ENCODE measurements at places on chromosomes 12 and 14. TPM values are rescaled to one million over a fixed set of nuclear protein-coding genes. Genes with fewer than 3 reads are reported as not detected.

- no peak for DNase-seq
Measured at GRCh38 chr14:51596488-51597117, 55.1 kb upstream of the FRMD6 start.

GRCh38 chr12:129815846-129816245 is 88.0 kb downstream of the TMEM132D start:
- DNase-seq, result no peak

- no peak for DNase-seq
Measured at GRCh38 chr12:93766371-93766770, 89.2 kb downstream of the CRADD start.

- no peak for DNase-seq
Measured at GRCh38 chr14:105847400-105847799, 321.0 kb downstream of the TMEM121 start.

The A2M gene
- total RNA-seq, result 2,772 TPM

- DNase-seq, result no peak
Measured at GRCh38 chr14:71638523-71639196, 293.6 kb upstream of the RGS6 start.

The NUAK1 gene
- total RNA-seq, result 40.8 TPM

DNA sequence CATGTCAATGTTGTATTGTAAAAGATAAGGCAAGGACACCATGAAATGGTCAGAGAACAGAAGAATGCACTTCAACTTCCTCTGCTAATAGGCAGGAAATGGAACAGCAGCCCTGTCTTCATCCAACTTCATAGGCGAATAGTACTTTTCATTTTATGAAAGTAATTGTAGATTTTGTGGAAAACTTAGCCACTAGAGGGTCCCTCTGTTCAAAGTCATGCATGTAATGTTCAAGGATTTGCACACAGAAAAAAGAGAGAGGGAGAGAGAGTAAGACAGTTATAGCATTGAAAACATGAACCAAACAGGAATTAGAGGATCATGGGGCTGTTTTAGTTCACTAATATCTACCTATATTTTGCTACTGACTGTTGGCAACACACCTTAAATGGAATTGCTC is 172.2 kb downstream of the FLRT2 start:
- DNase-seq, result no peak

- DNase-seq, result no peak
Measured at GRCh38 chr12:109479761-109480160, 2.3 kb downstream of the UBE3B start.

The OR6C75 gene
- total RNA-seq, result not detected

The FAM161B gene
- total RNA-seq, result 3.8 TPM
